AG09309 (cell line): ENCODE measurements at places on chromosomes 5 and 9.
A peak's percentile ranks its signal among the peaks of the same experiment; 100 is the strongest.

DNA sequence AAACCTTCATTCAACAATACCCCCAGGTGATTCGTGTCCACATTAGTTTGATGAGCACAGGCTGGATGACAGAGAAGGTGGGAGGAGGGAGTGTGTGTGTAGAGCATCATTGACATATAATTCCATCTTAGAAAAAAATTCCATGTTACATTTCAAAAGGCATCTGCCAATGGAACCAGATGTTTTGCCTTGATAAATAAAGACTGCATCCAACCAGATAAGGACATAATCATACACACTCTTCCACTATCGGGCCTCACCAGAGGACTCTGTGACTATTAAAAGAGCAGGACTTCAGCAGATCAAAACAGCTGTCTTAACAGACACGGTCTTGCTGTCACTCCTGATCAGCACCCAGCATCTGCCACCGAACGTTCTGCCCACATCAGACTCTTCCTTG, 96.4 kb upstream of the SPIN1 start:
- DNase-seq = no peak

GRCh38 chr5:16364910-16365309, 100.7 kb downstream of the ZNF622 start:
- no peak for DNase-seq

DNA sequence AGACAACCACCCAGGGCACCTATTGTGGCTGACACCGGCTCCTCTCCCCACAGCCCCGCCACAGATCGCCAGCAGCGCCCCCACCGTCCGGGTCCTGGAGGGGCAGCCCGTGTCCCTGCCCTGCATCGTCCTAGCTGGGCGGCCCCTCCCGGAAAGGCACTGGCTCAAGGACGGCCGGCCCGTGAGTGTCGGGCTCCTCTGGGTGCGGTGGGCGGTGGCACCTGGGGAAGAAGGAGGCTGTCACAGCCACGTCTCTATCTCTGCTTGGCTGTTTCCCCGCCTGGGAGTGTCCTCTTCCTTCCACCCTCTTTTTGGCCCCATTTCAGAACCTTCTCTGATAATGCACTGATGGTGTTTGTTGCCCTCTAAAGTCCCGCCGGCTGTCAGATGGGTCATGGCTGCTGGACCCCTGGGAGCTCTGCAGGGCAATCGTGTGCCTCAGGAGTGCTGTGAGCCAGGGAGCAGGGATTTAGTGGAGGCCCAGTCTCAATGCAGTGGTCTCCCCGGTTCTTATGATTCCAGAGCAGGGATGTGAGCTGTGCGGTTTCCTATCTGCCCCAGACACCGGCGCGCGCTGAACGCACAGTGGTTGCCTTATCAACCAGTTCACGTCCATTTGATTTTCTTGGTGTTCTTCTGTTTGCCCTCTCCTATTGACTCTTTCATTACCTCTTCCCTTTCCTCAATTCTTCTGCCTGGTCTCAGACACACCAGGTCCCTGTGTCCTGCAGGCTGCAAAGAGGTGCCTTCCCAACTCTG, 55.3 kb downstream of the HMCN2 start:
- no peak for DNase-seq

- no peak for DNase-seq
Measured at GRCh38 chr5:16759147-16759773, 142.5 kb upstream of the RETREG1 start.

- DNase-seq = peak; percentile 59
Measured at GRCh38 chr5:73229271-73229670, 56.3 kb downstream of the TMEM174 start.
